Posterior cingulate gyrus (tissue), 11 donors: ENCODE measurements at places on chromosomes 6 and 20.

GRCh38 chr6:56032715-56033260, 157.4 kb upstream of the BMP5 start:
- DNase-seq, result no peak

GRCh38 chr6:168962886-168963285, 290.8 kb downstream of the THBS2 start:
- DNase-seq, result no peak

GRCh38 chr6:35427851-35428321, 24.3 kb upstream of the FANCE start:
- no peak for DNase-seq

- no peak for DNase-seq
Observed at GRCh38 chr20:48017509-48017908, 232.2 kb upstream of the SULF2 start.

DNA sequence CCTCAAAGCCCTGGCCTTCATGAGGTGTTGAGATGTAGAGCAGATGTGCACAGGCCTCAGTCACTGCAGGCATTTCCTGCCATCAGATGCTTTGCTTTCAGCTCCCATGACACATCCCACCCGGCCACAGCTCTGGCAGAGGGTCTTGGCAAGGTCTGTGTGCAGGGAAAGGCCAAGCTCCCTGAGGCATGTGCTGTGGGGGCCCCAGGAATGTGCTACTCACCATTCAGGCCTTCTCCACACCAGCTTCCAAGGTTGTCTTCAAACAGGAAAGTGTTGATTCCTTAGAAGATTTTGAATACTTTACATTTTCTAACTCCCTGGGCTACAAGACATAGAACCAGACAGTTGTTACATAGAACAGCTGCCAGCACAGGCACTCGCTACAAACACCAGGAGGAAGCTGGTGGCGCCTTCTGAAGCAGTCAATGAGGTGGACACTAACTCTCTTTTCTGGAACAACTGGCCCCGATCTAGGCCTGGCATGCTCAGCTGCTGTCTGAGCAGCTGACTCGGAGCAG, 27.8 kb downstream of the CASS4 start:
- no peak for DNase-seq

GRCh38 chr20:33261465-33261864, 21.5 kb upstream of the BPIFB1 start:
- DNase-seq, result no peak

- DNase-seq, result no peak
Observed at GRCh38 chr6:147384737-147385710, 123.5 kb upstream of the SAMD5 start.

GRCh38 chr6:170243791-170244291, 47.0 kb downstream of the DLL1 start:
- peak; percentile 36 for DNase-seq

DNA sequence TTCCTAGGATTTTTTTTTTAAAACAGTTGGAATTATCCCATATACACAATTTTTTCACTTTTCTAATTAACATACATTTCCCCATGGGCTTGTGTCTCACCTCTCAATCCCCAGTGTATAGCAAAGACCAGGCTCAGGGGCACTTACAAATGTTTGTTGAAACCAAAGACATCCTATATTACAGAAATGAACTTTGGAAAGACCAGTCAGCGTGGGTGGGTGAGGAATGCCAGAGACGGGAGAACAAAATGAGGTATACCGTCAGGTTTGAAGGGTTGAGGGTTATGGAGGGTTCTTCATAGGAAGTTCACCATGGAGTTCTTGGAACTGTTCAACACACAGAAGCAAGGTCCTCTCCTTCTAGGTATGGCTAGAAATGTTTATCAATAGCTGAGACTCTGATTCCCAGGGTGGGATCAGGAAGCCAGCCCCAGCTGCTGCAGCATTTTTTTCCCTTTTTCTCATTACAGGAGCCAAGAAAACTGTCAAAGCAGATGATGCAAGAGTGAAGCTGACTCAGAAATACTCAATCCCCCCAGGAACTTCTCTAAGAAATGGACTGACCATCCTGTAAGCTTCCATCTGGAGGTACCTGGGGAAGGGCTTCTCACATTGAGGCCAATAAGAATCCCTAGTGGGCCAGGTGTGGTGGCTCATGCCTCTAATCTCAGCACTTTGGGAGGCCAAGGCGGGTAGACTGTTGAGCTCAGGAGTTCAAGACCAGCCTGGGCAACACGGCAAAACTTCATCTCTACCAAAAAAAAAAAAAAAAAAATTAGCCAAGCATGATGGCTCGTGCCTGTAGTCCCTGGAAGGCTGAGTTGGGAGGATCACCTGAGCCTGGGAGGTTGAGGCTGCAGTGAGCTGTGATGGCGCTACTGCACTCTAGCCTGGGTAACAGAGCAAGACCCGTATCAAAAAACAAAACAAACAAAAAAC, 15.9 kb upstream of the TBC1D20 start:
- DNase-seq, result no peak

GRCh38 chr6:130918171-130918570, 91.0 kb downstream of the SMLR1 start:
- DNase-seq, result no peak

GRCh38 chr20:38260378-38261053, at the start of gene KIAA1755:
KIAA1755 (minus strand) TSS chr20:38260735; CDS start chr20:38260500, 235 bp downstream.
- DNase-seq, result peak; percentile 64

- DNase-seq, result no peak
Observed at GRCh38 chr6:90872981-90873380, 286.1 kb upstream of the MAP3K7 start.
